CD4-positive, alpha-beta memory T cell (primary cell): ENCODE measurements at places on chromosomes 6 and 20. TPM values are rescaled to one million over a fixed set of nuclear protein-coding genes. Genes with fewer than 3 reads are reported as not detected.

CAGE1 gene
- 0.17 TPM for total RNA-seq

- DNase-seq, result no peak
Observed at GRCh38 chr6:3389390-3390167, 67.3 kb downstream of the SLC22A23 start.

- DNase-seq, result no peak
Observed at GRCh38 chr6:51619042-51619799, 468.2 kb downstream of the PKHD1 start.

- DNase-seq, result no peak
Observed at GRCh38 chr20:47500554-47500953, 1.1 kb upstream of the NCOA3 start.

GRCh38 chr20:24692446-24693200, 223.2 kb downstream of the SYNDIG1 start:
- DNase-seq, result no peak

- no peak for DNase-seq
Observed at GRCh38 chr6:170437719-170438401, 115.2 kb downstream of the PSMB1 start.

GRCh38 chr6:84498905-84499304, 265.5 kb downstream of the TBX18 start:
- no peak for DNase-seq

C4B gene
- 5.0 TPM for total RNA-seq

DNA sequence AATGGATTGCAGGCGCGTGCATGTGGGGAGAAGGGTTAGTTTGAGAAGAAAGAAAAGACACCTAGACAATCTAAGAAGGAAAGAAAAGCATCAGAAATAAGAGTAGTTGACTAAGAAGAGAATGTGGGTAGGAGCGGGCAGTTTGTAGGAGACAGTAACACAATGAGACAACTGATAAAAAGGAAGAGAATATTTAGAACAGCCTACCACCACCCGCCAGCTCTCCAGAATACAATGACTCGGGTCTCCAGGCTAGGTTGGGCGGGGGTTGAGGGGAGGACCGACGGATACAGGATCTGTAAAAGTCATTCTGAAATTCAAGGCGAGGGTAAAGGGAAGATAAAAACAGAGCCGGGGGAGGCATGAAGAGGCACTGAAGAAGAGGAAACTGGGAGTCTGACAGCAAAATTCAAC, 712 bp downstream of the ABHD16A start:
- DNase-seq, result no peak

TOX2 gene
- 0.64 TPM for total RNA-seq
